Fibroblast of pulmonary artery (primary cell): ENCODE measurements at places on chromosomes 13 and 19.

DNA sequence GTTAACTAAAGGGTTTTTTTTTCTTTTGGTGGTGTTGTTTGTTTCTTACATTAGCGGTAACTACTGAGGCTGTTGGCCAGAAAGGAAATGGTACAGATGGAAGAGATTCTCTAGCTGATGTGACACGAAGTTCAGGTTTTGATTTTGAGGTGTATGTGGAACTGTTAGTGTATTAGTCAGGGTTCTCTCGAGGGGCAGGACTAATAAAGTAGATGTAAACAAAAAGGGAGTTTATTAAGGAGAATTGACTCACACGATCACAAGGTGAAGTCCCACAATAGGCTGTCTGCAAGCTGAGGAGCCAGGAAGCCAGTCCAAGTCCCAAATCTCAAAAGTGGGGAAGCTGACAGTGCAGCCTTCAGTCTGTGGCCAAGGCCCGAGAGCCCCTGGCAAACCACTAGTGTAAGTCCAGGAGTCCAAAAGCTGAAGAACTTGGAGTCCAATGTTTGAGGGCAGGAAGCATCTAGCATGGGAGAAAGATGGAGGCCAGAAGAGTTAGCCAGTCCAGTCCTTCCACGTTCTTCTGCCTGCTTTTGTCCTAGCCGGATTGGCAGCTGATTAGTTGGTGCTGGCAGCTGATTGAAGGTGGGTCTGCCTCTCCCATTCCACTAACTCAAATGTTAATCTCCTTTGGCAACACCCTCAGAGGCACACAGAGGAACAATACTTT, 577.6 kb downstream of the EFNB2 start:
- no peak for DNase-seq

DNA sequence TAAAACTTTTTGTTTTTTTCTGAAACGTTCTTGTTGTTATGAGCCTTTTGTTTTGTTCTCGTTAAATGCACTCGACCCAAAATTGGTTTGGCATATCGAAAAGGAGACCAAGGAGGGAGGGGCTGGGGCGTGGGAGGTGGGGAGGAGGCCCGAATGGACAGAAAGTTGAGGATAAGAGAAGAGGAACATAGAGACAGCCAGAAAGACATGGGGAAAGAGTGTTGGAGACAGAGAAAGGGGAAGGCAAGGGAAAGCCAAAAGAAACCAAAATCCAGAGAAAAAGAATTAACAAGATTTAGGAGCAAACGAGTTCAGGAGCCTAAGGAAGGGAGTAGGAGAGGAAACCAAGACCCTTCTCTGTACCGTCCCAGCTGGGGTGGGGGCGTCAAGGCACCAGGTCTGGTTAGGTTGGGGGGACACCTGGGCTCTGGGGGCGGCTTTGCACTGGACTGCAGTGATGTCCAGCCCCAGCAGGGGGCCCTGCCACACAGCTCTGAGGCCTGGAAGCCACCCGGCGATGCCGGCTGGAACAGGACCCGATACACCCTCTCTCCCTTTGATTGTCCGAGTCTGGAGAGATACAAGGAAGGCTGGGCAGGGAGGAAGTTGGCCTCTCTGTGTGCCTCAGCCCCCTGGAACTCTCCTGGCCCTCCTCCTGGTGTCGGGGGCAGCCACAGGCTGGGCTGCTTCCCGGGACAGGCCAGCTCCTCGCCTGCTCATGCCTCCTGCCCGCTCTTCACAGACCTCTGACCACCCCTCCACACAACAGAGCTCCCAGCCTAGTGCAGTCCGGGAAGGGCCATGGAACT, 11.6 kb upstream of the ASF1B start:
- DNase-seq: peak; percentile 75

DNA sequence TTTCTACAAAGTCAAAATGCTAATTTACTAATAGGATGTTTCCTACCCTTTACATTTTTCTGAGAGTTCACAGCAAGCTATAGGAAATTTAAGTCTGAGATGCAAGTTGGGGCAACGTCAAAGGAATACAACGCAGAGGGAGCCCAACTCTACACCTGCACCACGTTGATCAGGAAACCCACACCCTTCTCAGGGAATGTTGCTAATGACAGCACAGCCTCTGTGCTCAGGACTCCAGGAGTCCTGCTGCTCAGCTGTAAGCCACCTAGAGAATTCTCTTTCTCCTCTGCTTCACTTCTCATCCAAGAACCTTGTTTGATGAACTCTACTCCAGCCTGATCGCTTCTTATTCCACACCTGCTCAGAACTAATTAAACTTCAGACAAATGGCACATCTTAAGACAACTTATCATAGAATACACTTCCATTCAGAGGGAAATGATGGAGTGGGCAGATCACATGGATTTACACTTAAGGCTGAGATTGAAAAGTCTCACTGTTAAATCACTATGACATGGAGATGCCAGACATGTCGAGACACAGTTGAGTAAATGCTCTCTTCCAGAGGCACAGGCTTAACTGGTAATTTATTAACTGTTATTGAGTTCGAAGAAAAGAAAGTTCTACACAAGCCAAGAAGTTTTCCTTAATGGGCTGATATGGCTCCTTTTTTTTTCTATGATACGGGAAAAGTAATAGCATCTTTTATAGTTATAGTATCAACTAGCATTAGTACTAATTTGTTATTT, 811.6 kb upstream of the ARGLU1 start:
- DNase-seq: no peak

- DNase-seq: no peak
Measured at GRCh38 chr19:4177146-4177545, 5.2 kb downstream of the SIRT6 start.

DNA sequence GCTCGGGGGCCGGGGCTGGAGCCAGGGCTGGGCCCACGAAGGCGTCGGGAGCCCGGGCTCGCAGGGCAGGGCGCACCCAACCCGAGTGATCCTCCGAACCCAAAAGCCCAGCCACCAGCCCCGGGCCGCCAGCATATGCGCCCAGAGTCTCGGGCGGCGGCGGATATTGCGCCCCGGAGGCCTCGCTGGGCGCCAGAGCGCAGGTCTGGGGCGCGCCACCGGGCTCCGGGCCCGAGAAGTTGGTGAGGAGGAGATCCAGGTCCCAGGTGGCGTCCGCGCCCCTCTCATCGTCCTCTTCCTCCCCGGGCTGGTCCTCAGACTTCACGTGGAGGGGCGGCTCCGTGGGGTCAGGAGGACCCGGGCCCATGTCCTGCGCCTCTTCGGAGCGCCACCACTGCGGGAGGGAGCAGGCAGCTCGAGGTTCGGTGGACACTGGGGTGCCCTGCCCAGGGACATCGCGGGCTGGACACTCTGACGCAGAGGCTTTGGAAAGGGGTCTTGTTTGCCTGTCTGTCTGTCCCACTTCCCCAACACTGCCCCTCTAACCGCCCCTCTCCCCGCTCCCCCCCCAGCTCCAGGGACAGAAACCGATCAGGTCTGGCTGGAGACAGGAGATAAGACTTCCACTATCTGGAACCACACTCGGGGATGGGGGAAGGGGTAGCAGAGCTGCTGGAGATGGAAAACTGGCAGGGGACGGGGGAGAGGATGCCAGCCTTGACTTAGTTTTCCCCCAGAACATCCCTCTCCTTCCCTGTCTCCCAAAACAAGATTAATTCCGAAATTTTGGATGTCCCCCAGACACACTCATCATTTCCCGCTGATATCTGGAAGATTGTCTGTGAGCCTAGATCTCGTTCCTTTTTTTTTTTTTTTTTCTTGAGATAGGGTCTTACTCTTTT, 1.0 kb downstream of the KLF1 start:
- no peak for DNase-seq

GRCh38 chr13:50990818-50991506, 81.4 kb downstream of the RNASEH2B start:
- DNase-seq: peak; percentile 67

- no peak for DNase-seq
Measured at GRCh38 chr19:48203222-48203793, 32.8 kb downstream of the ZSWIM9 start.

GRCh38 chr13:113931841-113932459, 41.9 kb downstream of the C13orf46 start:
- DNase-seq: no peak

- no peak for DNase-seq
Measured at GRCh38 chr19:5331790-5332189, 8.8 kb downstream of the PTPRS start.

GRCh38 chr13:25679159-25679558, 307.4 kb downstream of the ATP8A2 start:
- DNase-seq: no peak

DNA sequence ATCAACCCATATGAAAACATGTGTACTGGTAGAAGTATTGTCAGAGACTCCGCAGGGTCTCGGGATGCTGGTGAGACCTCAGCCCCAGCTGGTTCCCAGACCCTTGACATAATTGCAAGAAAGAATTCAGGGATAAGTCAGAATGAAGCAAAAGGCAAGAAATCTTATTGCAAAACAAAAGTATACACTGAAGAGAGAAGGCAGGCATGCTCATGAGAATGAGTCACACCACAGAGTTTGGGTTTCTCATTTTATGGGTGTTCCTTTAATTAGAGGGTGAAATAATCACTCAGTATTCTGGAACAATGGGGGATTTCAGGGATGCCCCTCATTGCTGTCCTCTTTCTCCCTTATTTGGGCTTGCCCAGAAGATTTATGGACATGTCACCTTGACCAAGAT, 1423.8 kb upstream of the MIR17HG start:
- DNase-seq: peak; percentile 21

DNA sequence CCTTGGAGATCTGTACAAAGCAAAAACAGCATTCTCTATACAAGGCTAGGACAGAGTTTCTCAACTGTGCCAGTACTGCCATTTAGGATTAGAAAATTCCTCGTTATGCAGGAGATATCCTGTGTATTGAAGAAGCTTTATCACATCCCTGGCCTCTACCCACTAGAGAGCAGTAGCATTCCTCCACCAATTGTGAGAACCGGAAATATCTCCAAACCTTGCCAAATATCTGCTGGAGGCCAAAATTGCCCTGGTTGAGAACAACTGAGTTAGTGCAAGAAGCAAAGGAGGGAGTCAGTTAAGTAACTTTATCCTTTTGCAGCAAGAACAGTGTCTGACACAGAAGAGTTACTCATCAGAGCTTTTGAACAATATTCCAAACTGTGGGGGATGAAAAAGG, 16.2 kb upstream of the FREM2 start:
- DNase-seq: peak; percentile 80

DNA sequence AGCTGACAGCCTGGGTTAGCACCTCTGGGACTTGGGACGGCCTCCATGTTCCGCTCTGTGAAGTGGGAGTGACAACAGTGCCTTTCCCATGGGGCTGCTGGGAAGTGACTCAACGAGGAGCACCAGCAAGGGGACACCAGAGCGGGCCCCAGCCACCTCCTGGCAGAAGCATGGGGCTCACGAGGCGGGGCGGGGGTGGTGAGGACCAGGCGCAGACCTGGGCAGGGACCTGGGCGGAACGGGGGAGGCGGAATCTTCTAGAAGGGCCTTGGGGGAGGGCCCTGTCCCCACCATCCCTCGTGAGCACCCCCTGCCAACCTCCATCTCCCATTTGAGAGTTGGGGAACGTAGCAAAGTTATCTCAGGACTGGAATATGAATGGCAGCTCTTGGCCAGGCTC, 37.9 kb downstream of the KDM4B start:
- no peak for DNase-seq

- DNase-seq: peak; percentile 11
Measured at GRCh38 chr13:107799001-107799400, 416.3 kb downstream of the LIG4 start.
